ENCODE measurements at places on chromosomes 5 and 9. TPM values are rescaled to one million over a fixed set of nuclear protein-coding genes. Genes with fewer than 3 reads are reported as not detected.

The LCN15 gene
- not detected for total RNA-seq

The PCDHA3 gene
- not detected for total RNA-seq

GRCh38 chr5:100852988-100853449, 50.1 kb downstream of the ST8SIA4 start:
- H3K36me3 ChIP-seq = peaks cover 43% of the 10 kb centered on the region
- peaks cover 55% of the 10 kb centered on the region for H3K4me1 ChIP-seq
- DNase-seq = no peak
- H3K4me3 ChIP-seq = peak overlapping the region; percentile 55
- peak overlapping the region; percentile 83 for H3K27ac ChIP-seq
- H3K27me3 ChIP-seq = no peaks in the 10 kb centered on the region

GRCh38 chr9:79053598-79053997, 518.2 kb upstream of the TLE4 start:
- H3K36me3 ChIP-seq = no peaks in the 10 kb centered on the region
- no peak overlapping the region for H3K27ac ChIP-seq
- peaks cover 3% of the 10 kb centered on the region for H3K27me3 ChIP-seq

DNA sequence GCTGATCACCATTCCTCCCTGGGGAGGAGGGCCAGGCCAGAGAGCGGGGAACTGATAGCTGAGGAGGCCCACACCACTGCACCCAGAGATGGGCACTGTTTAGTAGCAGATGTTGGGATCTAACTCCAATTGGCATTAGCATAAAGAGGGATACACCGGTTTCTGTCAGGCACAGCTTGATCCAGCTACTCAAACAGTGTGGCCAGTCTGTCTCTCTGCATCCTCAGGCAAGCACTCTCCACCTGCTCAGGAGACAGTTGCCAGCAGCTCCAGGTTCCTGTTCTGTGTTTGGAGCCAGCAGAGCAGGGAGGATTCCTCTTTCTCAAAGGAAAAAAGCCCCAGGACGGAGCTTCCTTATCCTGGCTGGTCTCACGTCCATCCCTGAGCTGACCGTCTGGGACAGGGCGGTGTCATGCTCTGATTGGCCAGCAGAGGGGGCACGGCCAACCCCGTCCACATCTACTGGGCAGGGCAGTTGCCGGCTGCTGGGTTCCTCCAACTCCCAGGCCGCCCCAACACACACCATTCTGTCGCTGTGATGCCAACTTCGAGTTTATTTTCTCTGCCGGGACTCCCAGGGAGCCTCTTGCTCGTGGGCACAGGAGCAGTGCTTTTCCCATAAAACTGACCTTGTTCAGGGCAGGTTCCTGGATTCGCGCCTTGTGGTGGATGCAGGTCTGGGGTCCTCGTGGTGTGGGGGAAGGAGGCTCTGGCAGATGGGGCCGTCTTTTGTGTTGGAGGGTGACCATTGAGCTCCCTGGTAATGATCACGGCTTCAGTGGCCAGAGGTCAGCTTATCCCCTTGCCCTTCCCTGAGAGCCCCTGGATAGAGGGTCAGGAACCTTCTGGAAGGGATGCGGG, 47.9 kb downstream of the COL5A1 start:
- H3K4me1 ChIP-seq = peaks cover 2% of the 10 kb centered on the region
- no peak overlapping the region for H3K4me3 ChIP-seq
- no peak for DNase-seq
- H3K27me3 ChIP-seq = peaks cover 2% of the 10 kb centered on the region

DNA sequence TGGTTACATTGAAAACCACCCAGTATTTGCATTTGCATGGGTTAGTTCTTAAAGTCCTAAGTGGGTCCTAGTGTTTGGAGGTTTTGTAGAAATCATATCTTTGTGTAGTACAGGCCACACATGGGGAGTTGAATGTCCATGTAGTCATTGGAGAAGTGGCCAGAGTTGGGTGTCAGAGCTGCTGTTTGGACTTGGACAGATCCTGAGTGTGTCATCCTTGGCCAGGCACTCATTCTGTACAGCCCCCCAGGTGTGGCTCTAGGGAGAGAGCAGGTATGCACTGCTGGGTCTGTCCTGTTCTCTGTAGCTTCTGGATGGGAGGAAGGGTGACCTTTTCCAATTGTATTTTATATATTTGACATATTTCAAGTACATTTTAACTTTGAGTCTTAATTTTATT, 82.4 kb downstream of the IQGAP2 start:
- H3K4me3 ChIP-seq = no peak overlapping the region
- no peaks in the 10 kb centered on the region for H3K36me3 ChIP-seq
- no peaks in the 10 kb centered on the region for H3K4me1 ChIP-seq
- no peak overlapping the region for H3K27ac ChIP-seq
- no peaks in the 10 kb centered on the region for H3K27me3 ChIP-seq
- DNase-seq = no peak

Data from activated B cell treated with CpG ODN at 0.5 μM for 24 hours (primary cell).